ENCODE measurements at places on chromosomes 4 and X.

- peak; percentile 83 for DNase-seq
Observed at GRCh38 chr4:150582873-150583286, 929 bp downstream of the MAB21L2 start.

- no peak for DNase-seq
Observed at GRCh38 chrX:139446832-139447231, 83.7 kb upstream of the F9 start.

DNA sequence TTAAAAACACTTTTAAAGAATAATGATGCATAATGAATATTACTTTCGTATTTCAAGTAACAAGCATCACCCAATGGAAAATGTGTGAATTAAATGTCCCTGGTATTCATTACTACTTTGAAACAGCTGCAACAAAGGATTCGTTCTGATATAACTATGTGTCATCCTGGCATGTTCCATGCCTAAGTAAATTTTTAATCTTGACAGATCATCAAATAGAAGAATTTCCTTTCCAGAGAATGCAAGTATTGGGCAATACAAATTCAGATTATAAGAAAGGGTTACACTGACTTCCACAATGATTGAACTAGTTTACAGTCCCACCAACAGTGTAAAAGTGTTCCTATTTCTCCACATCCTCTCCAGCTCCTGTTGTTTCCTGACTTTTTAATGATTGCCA, 105.3 kb downstream of the SPCS3 start:
- DNase-seq, result no peak

- peak; percentile 53 for DNase-seq
Observed at GRCh38 chr4:145179281-145179860, 1.0 kb downstream of the OTUD4 start.

- DNase-seq, result no peak
Observed at GRCh38 chrX:68443155-68443868, 10.0 kb upstream of the OPHN1 start.

GRCh38 chr4:68283714-68284113, 38.2 kb upstream of the TMPRSS11B start:
- no peak for DNase-seq

DNA sequence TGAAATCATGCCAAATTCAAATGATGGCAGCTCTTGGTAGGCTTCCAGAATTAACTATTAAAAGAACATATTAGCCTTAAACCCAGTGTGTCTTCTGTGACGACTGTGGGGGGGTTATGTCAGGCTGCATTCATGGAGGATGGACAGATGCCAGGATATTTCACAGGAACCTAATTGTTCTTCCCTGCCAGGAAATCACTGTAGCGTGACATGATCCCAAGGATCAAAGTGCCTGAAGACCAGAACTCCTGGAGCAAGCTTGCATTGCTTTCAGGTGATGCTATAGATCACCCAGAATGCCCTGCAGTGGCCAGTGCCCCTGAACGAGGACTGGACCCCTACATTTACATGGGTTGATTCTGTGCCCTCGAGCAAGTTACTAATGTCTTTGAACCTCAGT, 1093.0 kb upstream of the TENM3 start:
- no peak for DNase-seq

DNA sequence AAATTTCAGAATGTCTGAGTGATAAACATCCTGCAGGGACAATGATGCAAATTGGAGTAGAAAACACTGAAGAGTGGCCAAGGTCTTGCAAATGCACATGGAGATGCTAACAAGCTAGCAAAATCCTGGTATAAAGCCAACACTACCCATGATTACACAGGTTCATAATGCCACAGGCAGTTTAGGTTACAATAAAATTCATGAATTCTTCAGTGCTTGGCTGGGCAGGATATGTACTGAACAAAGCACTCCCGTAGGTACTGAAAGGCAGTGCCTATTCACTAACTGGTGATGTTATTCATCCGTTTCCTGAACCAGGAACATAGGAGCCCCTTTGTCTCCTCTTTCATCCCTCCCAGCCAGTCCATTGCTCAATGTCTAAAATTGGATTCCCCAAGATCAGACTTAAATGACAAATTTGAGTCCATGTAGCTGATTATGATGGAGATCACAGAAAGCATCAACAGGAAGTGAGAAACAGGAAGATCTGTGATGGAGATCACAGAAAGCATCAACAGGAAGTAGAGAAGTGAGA, 244.5 kb downstream of the DMD start:
- no peak for DNase-seq

DNA sequence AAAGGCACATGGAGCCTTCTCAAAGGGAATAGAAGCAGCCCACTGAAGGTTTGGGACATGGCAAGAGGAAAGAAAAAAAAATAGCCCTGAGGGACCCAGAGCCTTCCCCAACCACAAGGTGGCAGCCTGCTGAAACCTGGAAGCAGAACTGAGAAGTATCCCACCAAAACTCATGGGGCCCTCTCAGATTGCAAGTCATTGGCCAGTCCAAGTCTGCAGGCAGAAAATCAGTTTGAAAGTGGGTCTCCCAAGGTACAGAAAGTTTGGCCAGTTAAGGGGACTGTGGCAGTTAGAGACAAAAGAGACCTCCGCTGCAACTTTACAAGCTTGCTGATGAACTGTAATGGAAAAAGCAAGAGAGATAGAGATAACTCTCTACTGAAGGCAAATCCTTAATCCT, 155.8 kb downstream of the ANTXR2 start:
- no peak for DNase-seq

- DNase-seq, result no peak
Observed at GRCh38 chrX:65537229-65537628, 2.6 kb upstream of the LAS1L start.

GRCh38 chr4:73099143-73099542, 29.6 kb upstream of the COX18 start:
- no peak for DNase-seq

- no peak for DNase-seq
Observed at GRCh38 chr4:22474636-22475310, 41.1 kb downstream of the ADGRA3 start.

DNA sequence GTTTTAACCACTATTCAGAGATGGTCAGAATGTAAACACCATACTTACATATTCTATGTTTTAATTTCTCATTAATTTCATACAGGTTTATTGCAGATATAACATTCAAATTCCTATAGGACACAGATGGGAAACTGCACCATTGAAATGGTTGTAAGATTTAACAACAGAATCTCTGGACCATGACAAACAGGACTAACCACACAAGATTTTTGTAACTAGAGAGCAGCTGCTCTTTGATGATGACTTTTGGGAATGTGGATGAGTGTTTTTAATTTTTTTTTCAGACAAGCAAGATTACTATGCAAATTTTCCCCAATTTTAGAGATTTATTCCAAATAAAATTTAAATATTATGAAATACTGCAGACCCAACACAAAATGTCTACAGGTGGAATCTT, 610.2 kb downstream of the PCDH18 start:
- DNase-seq, result no peak

DNA sequence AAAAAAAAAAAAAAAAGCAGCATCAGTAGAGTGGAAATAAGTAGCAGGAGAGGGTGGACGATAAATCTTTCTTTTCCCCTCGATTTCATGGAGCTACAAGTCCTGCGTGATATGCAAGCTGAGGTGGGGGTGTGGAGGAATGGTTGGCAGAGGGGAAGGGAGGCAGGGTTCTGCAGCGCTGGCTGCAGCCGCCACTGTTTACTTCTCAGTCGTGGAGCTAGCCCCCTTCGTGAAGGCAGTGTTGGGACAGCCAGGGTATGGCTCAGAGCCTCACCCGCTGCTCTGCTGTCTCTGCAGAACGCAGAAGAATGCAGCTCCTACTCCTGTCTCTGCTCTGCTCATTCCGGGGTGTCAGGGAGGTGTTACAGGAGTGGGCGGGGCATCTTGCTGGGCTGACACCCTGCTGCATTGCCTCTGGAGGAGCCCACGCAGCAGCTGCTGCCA, 140.6 kb downstream of the GPM6A start:
- peak; percentile 70 for DNase-seq

GRCh38 chrX:67613366-67613765, 69.5 kb downstream of the AR start:
- DNase-seq, result no peak

DNA sequence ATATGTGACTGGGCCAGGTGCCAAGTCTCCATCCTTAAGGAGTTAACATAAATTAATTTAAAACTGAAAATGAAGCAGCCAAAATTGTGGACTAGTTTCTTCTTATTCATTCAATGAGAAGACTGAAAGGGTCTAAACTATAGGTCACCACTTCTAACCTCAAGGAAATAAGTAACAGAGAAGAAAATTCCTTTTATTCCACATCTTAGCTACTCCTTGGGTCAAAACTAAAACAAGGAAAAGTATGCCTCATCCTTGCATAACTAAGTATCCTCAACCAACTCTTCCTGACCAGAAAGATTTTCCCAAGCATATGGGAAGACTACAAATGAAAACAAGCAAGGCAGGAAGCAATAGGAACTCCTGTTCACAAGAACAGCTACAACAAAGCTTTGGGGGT, 71.2 kb downstream of the ZNF827 start:
- DNase-seq, result no peak

GRCh38 chr4:185395238-185395955, at the start of gene LRP2BP:
Gene LRP2BP (minus strand): TSS chr4:185395924. CDS start chr4:185378186, 17,738 bp downstream.
- no peak for DNase-seq

DNA sequence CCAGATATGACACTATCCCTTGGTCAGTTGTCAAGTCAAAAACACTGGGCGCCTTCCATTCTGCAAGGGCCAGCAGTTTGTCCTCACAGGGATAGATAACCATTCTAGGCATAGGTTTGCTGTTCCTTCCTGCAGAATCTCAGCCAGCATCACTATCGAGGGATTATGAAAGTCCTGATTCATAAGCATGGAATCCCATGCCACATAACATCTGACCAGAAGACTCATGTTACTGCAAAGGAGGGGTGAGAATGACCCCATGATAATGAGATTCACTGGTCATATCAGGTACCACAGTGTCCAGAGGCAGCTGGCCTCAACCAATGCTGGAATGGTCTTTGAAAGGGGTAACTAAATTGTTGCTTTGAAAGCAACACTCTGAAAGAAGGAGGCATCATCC, 84.7 kb downstream of the OTC start:
- DNase-seq, result no peak

DNA sequence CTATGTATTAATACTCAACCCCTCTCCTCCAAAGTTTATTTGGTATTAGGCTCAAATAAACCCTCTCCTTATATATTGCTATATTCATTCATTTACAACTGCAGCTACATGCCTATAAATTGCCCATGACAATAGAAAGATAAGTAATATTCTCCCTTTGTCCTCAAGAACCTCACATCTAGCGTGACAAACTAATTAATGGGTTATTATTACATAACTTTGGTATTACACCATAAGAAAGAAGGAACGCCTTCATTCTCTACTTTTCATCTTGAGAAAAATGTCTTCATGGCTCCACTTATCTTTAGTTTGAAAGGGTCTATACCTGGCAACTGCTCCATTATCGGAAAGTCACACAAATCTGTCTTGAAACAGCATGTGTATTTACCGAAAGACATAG, 157.7 kb upstream of the RASGEF1B start:
- DNase-seq, result no peak

DNA sequence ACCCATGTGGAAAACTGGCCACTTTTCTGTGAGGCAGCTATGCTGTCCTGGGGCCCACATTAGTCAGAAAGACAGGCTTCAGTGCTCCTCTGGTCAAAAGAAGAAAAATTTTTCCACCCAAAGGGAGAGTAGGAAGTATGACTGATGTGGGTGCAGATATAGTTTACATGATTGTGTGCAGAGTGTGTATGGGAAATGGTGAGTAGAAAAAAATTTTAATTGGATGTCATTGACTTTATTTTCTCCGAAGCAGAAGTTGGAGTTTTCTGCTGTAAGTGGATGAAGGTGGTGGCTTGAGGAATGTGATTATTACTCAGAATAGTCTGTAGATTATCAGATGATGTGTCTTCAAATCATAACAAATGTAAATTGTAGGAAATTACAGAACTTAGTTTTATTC, 241.5 kb upstream of the IGFBP7 start:
- no peak for DNase-seq

- DNase-seq, result no peak
Observed at GRCh38 chrX:117895418-117895817, 221.2 kb downstream of the KLHL13 start.

- peak; percentile 64 for DNase-seq
Observed at GRCh38 chrX:130120746-130121504, 10.6 kb upstream of the ELF4 start.

GRCh38 chr4:104848597-104849225, 298.0 kb upstream of the TET2 start:
- DNase-seq, result no peak

- DNase-seq, result no peak
Observed at GRCh38 chrX:9503261-9503660, 38.4 kb downstream of the TBL1X start.

- DNase-seq, result no peak
Observed at GRCh38 chr4:57151481-57151880, 41.3 kb upstream of the IGFBP7 start.

DNA sequence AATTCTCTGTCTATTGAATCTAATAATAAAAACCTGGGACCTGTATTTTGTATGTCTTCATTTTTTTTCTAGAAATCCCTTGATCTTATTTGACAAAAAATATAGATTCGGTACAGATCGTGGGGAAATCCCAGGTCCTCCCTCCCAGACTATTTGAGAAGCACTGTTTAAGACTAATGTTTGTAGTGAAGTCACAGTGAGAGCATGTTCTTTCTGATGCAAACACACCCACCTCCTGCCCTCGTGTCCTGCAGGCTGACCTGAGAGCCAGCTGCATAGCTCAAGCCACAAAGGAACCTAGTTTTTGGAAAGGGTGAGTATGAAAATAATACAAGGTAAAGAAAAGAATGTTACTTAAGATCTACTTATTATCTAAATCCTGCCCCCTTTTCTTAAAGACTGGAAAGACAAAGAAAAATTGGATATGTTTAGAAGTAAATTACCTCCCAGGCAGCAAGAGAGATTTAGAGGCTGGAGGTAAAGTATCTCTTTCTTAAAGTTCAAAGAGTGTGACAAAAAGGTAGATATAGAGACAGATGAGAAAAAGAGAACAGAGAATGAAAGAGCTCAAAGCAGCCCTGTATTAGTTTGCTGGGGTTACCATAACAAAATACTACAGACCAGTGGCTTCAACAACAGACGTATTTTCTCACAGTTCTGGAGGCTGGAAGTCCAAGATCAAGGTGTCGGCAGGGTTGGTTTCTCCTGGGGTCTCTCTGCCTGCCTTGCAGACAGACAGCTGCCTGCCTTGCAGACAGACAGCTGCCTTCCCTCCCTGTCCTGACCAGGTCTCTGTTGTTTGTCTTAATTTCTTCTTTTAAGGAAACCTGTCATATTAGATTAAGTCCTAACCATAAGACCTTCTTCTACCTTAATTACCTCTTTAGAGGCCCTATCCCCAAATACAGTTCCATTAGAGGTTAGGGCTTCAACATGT, 20.4 kb upstream of the DCTD start:
- no peak for DNase-seq

DNA sequence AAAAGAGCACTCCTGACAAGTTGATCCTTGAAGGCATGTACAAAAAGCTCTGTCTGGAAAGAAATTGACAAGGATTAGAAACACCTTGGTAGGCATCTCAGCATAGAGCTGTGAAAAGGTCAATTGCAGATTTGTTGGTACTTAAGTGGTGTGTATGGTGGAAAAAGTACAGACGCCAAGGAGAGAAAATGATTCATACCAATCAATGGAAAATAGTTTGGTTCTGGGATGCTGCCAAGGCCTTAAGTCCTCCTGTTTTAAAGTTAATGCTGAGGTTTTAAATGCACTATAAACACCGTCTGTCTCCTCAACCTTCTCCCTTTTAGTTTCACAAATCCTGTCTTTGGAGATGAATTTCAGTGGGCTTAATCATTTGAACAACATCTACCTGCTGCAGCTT, 524.1 kb downstream of the IL15 start:
- no peak for DNase-seq

GRCh38 chrX:28581522-28581921, 5.7 kb upstream of the IL1RAPL1 start:
- no peak for DNase-seq

- DNase-seq, result peak; percentile 50
Observed at GRCh38 chr4:1379801-1380331, 26.4 kb downstream of the NKX1-1 start.
